Cardiac septum (tissue), 1 donor: ENCODE measurements at places on chromosomes 1 and 21.

DNA sequence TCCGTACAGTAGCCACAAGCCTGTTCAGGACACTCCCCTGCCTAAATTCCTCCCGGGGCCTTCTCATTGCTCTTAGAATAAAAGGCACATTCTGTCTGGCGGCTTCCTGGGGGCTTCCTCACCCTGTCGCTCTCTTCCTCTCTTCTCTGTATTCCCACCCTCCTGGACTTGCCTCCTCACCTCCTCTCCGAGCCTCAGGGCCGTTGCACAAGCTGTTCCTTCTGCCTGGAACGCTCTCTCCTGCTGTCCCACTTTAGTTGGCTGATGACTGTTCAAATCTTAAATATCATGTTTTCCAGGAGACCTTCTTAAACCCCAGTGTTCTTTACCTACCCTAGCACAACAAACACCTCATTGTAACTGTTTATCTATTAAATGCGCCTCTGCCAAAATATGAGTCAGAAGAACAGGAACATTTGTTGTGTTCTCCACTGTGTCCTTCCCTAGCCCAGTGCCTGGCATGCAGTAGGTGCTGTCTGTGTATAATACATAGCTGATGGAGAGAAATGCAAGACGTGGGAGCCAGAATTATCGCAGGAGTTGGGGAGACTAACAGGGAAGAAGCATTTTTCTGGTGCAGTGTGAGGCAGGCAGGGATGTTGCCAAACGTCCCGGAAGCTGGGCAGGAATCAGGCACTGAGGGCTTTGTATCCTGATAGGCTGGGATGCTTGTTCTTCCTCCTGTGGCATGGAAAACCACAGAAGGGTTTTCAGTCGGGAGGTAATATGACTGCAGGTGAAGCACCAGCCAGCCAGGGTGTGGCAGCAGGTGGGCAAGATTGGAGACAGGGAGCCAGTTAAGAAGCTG is 24.1 kb upstream of the THRAP3 start:
- DNase-seq = no peak

- DNase-seq = no peak
Observed at GRCh38 chr1:68010543-68010942, 39.9 kb downstream of the DIRAS3 start.

DNA sequence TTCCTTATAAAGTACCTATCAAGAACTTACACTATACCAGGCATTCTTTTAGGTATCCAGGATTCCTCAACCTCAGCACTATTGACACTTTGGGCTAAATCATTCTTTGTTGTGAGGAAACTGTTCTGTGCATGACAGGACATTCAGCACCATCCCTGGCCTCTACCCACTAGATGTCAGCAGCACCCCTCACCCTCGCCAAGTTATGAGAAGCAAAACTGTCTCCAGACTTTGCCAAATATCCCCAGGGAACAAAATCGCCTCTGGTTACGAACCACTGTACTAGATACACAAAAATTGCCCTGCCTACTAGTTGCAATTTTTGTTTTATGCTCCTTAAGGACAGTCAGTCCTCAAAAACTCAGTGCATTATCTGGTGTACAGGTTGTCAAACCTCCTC is 35.7 kb downstream of the PALMD start:
- DNase-seq = no peak

DNA sequence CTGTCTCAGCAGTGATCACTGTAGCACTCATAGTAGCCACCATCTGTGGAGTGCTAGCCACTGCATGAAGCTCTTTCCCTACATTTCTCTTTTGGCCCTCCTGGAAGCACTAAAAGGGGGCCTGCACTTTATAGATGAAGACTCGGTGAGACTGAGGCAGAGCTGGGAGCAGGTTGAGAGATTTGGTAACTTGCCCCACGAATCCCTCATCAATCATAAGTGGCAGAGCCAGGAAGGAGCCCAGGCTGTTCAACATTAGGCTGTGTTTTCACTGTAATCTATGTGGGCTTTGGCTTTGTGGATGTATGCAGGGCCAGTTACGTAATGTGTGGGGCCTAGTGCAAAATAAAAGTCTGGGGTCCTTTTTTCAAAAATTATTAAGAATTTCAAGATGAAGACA is 13.3 kb upstream of the ETV3 start:
- no peak for DNase-seq

DNA sequence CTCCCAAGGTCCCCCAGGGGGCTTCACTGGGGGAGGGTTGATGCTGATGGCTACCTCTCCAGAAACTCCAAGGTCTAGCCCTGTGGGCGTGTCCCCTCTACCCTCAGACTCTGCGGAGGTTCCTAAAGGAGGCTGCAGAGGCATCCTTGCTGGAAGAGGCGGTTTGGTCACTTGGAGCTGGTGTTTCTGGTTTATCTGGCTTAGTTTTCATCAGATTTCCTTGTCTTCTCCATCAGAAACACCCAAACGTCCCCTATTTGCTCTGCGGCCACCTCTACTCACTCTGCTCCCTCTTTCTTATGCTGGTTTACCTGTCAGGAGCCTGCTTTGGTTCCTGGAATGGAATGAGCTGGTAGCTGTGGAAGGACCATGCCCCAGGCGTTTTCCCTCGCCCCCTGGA is 2.5 kb downstream of the PKP1 start:
- no peak for DNase-seq

GRCh38 chr1:109624201-109625010 is 4.8 kb downstream of the AMPD2 start:
- no peak for DNase-seq

GRCh38 chr1:23394181-23394580 is 24.5 kb upstream of the ZNF436 start:
- DNase-seq = no peak
